H1 (cell line): ENCODE measurements at places on chromosomes 12 and 14. TPM values are rescaled to one million over a fixed set of nuclear protein-coding genes. Genes with fewer than 3 reads are reported as not detected.

PLD4 gene
- 0.04 TPM in 1 of 2 replicates, not detected in the other for total RNA-seq

DNA sequence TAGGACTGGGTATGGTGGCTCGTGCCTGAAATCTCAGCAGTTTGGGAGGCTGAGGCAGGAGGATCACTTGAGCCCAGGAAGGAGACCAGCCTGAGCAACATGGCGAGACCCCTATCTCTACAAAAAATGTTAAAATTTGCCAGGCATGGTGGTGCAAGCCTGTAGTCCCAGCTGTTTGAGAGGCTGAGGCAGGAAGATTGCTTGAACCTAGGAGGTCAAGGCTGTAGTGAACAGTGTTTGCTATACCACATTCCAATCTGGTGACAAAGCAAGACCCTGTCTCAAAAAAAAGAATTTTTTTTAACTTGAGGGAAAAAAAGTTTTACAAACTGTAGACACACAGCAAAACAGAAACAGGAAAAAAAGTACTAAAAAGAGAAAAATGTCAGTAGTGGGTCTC, 2.3 kb upstream of the MAP3K9 start:
- no peak for DNase-seq

- peak; percentile 75 for DNase-seq
These were observed 62.6 kb downstream of the SMUG1 start for GRCh38 chr12:54126029-54126695.

DNA sequence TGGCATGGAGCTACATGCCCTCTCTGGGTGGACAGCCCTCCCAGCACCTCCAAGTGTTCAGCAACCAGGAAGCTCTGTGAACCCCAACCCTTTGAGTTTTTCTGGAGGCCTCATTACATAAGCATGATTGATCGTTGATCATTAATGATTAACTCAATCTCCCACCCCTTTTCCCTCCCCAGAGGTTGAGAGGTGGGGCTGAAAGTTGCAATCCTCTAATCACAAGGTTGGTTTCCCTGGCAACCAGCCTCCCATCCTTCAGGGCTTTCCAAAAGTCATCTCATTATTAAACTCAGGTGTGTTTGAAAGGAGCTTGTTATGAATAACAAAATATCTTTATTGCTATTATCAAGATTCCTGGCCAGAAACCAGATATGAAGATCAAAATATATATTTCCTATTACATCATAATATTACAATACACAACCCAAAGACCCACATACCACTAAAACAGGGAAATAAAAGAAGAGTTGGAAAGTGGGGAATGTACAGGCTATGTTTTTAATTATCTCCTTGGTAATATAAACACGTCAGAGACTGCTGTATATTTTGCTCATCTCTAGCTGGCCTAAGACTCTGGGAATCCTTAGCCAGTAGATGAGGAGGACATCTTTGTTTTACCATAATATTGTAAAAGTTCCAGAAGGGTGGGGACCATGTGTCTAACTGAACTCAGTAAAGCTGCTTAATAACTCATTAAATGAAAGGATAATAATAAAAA, 73.6 kb downstream of the SSPN start:
- DNase-seq = no peak

- no peak for DNase-seq
These were observed 37.1 kb downstream of the HSD17B6 start for GRCh38 chr12:56800221-56800620.

DNA sequence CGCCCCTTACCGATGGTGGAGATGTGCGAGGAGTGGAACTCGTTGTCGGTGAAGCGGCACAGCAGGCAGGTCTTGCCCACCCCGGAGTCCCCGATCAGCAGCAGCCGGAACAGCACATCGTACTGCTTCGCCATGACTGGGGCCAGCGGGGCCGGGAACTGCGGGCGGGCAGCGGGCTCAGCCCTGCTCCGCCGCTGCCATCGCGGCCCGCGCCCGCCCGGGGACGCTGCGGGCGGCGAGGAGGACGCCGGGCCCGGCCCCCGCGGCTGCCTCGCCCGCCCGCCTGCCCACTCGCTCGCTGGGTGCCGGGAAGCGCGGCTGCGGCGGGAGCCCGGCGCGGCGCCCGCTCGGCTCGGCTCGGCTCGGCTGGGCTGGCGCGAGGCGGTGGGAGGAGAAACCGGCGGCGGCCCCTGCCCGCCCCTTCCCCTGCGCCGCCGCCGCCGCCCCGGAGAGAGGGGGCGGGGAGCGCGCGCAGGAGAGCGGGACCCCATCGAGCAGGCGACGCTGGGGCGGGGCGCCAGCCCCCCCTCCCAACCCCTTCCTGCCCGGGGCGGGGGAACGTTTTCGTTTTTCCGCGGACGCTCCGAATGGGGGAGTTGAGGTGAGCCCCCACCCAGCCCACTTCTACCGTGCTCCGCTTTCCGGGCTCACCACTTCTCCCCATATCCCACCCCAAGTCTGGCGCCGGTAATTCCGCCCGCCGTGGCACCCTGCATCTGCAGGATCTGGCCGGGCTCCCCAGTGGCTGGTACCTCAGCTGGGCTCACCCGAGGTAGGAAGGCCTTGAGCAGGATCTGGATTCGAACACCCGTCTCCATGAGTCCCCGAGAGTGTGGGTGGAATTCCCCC, at the start of gene RAB15:
TSS of gene RAB15 (minus strand) at position 394 of the 849 bp plus-strand sequence. CDS start at position 134, 260 bp downstream.
- no peak for DNase-seq

DNA sequence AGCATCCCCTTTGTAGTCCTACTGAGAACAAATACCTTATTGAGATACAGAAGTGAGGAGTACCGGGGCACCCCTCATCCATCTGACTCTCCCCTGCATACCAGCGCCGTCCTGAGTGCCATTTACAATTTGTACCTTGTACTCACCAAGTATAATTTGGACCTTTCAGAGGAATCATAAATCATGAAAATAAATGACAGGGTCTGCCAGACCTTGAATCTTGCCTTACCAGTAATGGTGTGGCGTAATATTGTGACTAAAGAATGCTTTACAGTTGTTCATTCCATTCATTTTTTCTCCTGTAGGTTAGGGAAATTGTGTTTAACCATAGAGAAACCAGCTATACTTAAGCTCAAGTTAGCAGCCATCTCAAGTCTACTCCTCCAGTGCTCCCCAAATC, 243.7 kb upstream of the RGS6 start:
- no peak for DNase-seq

- DNase-seq = no peak
These were observed 86.6 kb downstream of the CRADD start for GRCh38 chr12:93763746-93764147.

ST8SIA1 gene
- 3.2 and 4.4 TPM in 2 replicates for total RNA-seq

- peak; percentile 46 for DNase-seq
These were observed 1.0 kb upstream of the VRTN start for GRCh38 chr14:74347097-74347794.

DNA sequence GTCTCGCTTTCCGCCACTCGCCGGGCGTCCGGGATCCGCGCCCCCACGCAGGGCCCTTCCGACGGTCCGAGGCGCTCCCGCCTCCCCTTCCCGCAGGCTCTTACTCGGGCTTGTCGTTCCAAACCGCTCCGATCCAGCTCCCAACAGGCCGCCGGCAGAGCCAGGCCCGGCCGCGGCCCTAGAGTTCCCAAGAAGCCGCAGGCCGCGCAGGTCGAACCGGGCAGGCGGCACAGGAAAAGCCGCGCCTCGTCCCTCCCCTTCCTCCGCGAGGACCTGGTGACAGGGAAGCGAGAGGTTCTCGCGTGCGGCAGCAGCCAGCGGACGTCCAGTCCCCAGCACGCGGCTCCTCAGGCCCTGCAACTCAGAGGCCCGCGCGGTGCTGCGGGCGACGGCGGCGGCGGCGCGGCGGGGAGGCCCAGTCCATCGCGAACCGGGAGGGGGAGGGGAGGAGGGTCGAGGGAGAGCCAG, 272 bp downstream of the HECTD1 start:
- DNase-seq = no peak

DNA sequence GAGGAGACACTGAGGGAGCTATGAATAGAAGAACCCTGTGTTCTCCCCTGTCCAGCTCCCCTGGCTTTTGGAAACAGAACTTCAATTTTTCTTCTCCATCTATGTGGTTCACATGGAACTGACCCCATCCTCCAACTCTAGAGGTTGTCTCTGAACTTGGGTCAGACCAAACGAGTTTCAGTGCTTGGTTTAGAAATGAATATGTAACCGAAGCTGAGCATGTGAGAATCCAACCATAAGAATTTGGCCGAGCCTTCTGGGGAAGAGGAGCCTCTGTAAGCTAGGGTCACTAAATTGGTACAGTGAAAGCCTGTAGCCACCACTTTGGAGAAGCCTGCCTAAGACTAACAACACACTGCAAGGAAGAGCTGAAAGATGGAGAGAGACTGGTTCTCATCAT, 464.4 kb downstream of the ZFP36L1 start:
- no peak for DNase-seq

- no peak for DNase-seq
These were observed 114.0 kb downstream of the PLXNC1 start for GRCh38 chr12:94262228-94263010.

- no peak for DNase-seq
These were observed 140.8 kb downstream of the DAD1 start for GRCh38 chr14:22448035-22448904.

DNA sequence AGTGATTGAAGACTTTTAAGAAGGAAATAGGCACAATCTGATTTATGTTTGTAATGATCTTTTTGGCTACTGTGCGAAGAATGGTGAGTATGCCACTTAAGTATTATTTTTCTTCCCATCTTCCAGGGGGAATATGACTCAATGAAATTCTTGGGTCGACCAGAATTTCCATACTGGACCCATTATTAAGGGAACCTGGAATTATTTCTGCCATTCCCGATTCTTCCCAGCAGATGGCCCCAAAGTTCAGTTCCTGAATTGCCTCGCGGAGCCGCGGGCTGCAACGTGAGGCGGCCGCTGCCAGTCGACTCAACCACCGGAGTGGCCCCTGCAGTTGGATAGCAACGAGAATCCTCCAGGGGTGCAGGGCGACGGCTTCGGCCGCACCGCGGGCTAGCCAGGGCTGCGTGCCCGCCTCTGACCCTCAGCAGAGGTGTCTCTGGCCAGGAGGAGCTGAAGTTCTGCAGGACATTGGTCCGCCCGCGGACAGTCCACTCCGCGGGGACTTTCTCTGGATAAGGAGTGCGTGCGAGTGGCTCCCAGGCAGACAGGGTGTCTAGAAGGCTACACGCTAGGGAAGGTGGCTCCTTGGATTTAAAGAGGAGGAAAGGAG, 628 bp upstream of the TSHR start:
- peak; percentile 38 for DNase-seq

TAS2R31 gene
- 1.4 and 1.5 TPM in 2 replicates for total RNA-seq
